Stimulated activated CD8-positive, alpha-beta memory T cell treated with anti-CD3 and anti-CD28 coated beads, Interleukin-15, amount 100 ng/mL, for 4 hours (primary cell): ENCODE measurements at places on chromosomes 13 and 19.
A peak's percentile ranks its signal among the peaks of the same experiment; 100 is the strongest.

DNA sequence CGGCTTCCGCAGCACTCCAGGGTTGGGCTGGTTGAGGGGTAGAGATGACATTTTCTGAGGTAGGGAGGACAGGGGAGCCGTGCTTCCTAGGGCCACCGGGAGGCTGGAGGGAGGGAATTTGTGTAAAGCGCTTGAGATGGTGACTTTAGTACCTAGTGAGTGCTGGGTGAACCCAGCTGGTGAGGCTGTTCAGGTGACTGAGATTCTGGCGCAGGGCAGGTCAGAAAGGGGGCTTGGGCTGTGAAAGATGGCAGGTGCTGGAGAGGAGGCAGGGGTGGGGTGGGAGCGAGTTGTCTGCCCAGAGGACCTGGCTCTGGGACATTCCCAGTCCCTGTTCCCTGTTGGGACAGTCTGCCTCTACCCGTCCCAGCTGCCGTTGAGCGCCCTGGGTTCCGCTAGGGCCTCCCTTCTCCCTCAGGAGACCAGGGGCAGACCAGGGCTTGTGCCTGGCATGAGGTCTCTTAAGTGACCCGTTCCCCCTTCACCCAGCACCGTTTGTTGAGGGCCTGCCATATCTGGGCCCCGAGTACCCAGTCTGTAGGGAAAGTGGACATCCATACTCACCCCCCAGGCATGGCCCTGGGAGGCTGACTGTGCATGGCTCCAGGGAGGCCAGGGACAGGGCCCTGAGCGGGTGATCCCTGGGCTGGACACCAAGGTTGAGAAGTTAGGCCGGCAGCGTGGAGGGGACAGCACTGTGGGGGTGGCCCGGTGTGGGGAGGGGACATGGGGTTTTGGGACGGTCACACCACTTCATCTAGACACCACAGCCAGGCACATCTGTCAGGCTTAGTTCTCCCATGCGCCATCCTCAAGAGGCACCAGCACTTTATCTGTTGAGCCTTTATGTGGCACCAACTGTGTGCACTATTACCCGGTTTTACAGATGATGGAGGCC is 5.0 kb downstream of the PTOV1 start:
- no peak for DNase-seq

DNA sequence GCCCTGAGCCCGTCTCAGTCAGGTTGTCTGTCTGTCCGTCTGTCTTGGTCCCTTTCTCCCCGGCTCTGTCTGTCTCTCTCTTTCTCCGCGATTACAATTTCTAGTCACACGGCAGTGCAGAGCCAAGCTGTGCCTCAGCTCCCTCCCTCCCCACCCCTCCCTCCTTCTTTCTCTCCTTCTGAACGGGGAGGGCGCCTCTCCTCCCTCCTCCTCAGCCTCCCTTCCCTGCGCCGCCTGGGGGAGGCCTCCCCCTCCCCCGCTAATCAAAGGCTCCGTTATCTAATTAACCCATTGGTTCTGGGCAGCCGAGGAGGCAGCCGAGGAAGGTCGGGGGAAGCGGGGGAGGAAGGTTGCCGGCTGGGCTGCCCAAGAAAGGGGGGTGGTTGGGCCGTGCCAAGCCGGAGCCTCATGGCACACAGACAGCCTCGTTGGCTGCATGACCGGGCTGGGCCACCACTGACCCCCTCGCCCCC is 16.5 kb downstream of the LRRC4B start:
- DNase-seq, result no peak

DNA sequence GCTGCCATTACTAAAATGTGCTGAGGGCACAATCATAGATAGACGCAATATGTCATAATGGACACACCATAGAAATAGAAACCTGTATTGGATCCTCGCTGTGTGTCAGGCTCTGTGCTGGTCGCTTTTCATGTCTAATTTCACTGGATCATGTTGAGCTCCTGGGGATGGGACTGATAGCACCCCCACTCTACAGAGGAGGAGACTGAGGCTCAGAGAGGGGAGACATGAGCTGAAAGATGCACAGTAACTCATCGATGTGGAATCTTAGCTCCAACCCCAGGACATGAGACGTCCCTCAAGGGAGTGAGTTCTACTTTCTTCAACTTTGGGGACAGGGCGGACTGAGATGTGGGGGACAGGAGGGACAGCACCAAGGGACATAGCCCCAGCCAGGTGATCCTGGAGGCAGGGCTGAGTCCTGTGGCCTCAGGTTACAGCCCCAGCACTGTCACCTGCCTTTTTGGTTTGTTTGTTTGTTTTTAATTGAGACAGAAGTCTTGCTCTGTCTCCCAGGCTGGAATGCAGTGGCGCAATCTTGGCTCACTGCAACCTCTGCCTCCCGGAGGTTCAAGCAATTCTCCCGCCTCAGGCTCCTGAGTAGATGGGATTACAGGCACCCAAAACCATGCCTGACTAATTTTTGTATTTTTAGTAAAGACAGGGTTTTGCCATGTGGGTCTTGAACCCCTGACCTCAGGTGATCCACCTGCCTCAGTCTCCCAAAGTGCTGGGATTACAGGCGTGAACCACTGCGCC is 6.6 kb upstream of the GIPC1 start:
- no peak for DNase-seq

DNA sequence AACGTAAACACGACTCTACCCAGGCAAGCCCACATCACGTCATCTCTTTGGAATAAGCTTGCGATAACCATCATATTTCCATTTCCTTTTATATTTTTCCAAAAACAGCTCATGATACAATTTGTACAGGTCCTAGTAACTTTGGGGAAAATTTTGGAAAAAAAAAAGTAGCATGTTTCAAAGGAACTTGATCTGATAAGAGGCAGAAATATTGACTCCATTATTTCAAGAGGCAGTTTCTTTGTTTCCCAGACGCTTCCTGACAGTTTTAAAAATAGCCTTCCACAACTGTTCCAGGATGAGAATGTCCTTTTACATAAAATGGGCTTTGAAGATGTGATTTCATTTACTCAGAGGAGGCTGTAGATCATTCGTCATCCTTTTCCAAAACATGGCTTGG is 23.1 kb downstream of the KLF2 start:
- no peak for DNase-seq

GRCh38 chr19:16001481-16002312 is 52.9 kb downstream of the OR10H4 start:
- DNase-seq, result no peak

- DNase-seq, result no peak
These were observed 28.6 kb upstream of the SLC15A1 start for GRCh38 chr13:98781045-98781444.

- DNase-seq, result no peak
These were observed 87.4 kb upstream of the UBL3 start for GRCh38 chr13:29937841-29938240.

DNA sequence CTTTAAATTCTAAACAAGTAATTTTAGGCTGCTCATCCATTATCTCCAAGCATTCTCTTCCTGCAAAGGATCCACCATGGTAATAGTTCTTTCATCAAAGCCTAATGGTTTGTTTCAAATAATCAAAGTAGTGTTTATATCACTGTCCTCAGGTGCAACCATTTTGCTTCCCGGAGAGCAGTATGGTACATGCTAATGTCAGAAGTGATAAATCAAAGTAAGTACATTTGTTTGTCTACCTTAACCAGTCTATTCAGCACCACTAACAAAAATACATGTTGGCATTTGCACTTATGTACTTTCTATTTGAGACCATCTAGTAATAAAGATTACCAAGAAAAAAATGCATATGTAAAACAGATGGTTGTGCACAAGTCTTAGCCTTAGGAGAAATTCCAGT is 37.5 kb downstream of the DACH1 start:
- DNase-seq, result no peak

DNA sequence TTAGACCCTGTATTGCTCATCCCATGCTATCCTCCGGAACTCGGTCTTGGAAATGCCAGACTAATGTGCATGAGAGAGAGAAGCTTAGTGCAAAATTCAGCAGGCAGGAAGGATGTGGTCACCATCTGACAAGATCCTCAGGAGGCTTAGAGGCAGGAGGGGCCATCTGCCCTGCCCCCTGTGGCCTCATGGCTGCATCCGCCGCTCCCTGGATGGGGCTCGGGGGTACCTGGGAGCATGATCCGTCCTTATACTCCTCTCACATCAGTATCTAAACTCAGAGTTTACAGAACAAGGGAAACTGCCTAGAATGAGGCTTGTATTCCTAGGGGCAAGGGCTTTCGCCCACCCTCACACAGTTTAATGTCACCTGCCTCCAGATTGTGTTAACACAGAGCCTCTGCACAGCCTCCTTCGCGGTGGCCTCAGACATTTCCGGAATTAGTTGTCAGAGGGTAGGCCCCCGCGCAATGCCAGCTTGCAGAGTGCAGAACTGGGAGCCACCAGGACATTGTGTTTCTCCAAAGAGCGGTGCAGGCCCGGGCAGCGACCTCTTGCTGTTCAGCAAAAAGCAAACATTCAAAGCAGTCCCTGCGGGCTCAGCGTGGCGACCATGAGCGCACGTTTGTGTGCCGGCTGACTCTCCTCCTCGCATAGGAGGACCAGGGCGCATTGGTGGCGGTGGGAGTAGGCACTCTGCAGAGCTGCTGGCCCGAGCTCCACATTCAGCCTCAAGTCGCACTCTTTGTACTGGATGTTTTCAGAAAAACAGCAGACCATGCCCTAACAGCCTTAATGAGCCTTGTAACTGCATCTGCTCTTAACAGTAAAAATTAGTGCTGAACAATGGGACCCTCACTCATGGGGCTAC is 39.1 kb downstream of the GPR12 start:
- peak; percentile 3 for DNase-seq

DNA sequence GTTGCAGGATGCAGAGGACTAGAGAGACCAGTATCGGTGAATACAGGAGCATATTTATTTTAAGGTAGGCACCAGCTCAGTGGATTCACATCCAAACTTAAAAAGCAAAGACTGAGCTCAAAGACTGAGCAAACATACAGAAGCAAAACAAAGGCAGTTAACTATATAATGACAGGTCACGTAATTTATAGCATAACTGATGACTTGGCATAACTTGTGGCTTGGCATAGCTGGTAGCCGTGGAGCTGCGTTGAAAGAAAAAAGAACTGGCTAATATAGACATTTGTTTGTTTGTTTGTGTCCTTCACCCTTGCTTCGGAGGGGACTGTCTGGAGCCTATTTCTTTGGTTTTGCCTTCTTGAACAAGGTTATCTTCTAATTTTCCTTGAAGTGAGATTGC is 33.7 kb downstream of the ZNF493 start:
- no peak for DNase-seq

- DNase-seq, result no peak
These were observed 145.7 kb downstream of the MIPEP start for GRCh38 chr13:23743278-23744076.

GRCh38 chr13:49021953-49022352 is 46.2 kb downstream of the FNDC3A start:
- no peak for DNase-seq

GRCh38 chr19:17687857-17688784 is at the start of gene UNC13A:
UNC13A (minus strand) TSS chr19:17688354; CDS start chr19:17688199, 155 bp downstream.
- no peak for DNase-seq

DNA sequence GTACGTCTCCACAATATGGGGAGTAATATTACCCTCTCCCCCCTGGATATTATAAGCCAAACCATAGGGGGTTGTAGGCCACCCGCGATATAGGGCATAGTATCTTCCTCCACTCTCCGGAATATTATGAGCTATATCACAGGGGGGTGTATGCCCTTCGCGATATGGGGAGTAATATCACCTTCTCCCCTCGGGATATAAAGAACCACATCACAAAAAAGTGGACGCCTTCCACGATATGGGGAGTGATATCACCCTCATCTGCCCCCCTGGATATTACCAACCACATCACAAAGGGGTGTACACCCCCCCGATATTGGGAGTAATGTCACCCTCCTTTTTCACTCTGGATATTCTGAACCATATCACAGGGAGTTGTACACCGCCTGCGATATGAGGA is 65.5 kb upstream of the CEACAM21 start:
- DNase-seq, result no peak

DNA sequence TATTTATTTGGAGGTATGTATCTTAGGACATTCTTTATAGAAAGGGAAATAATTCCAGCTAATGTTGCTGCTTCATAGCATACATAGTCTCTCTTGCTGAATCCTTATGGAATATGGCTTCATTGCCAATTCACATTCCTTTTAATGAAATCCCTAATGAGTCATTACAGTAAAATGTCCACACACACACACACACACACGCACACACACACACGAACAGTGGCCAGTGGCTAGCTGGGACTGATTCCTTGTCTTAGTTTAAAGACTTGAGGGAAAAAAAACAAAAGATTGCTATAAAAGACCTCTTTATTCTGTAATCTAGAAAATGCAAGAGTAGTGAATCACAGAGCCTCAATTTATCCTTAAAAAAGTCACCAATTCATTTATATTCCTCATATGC is 301.6 kb downstream of the SLITRK6 start:
- no peak for DNase-seq

DNA sequence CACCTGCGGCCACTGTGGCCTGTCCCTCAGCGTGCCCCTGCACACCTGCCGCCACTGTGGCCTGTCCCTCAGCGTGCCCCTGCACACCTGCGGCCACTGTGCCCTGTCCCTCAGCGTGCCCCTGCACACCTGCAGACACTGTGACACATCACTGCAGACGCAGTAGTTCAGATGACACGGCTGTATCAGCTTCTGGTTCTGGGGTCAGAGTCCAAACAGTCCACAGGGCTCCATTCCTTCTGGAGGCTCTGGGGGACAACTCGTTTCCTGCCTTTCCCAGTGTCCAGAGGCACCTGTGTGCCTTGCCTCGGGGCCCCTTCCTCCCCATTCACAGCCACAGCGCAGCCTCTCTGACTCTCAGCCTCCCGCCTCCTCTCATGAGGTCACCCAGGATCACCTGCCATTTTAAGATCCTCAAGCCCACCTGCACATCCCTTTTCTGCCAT is 5.5 kb downstream of the SF3A2 start:
- no peak for DNase-seq

DNA sequence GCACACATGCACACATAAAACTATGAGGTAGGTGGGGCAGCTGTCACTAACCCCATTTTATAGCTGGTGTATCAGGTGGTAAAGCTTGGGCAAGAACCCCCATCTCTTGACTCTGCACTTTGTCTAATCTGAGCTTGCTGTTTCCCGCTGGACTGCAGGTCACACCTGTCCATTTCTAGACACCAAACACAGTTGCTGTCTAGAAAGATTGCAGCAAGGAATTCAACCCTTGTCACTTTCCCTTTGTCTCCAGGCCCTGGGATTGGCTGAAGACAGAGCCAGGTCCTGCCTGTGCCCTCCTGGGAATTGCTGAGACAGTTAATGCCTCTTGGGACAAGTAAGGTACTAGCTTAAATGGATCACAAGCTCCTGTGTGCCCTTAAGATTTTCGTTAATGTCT is 83.8 kb downstream of the RNASEH2B start:
- DNase-seq, result no peak

- DNase-seq, result no peak
These were observed 409.0 kb downstream of the GPC6 start for GRCh38 chr13:93635616-93636032.

GRCh38 chr13:28559636-28560259 is 64.8 kb upstream of the FLT1 start:
- no peak for DNase-seq

GRCh38 chr13:36430247-36431203 is 1.8 kb upstream of the CCNA1 start:
- no peak for DNase-seq

DNA sequence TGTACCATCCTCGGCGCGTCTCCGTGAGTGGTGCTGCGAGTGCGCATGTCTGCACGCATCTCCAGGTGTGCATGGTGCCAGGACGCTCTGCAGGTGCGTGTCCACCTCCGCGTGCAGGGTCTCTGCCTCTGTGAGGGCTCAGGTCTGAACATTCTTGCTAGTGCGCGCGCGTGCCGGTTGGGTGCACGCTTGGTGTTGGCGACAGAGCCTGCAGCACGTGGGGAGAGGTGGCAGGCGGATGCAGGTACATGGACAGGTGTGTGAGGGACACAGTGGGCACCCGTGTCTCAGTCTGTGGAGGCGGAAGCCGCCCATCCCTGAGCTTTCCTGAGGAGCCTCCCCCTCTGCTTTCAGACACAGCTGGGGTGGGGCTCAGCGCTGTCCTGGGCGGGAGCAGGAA is 4.9 kb upstream of the OR10H2 start:
- DNase-seq, result no peak
